ENCODE measurements at places on chromosomes 7 and 10.

GRCh38 chr7:97733276-97734161 lies 1.6 kb downstream of the TAC1 start:
- peak; percentile 37 for DNase-seq

GRCh38 chr7:158821171-158822031 lies 7.9 kb downstream of the ESYT2 start:
- DNase-seq: peak; percentile 61

GRCh38 chr10:28939281-28940157 lies 262.2 kb downstream of the BAMBI start:
- peak; percentile 82 for DNase-seq

DNA sequence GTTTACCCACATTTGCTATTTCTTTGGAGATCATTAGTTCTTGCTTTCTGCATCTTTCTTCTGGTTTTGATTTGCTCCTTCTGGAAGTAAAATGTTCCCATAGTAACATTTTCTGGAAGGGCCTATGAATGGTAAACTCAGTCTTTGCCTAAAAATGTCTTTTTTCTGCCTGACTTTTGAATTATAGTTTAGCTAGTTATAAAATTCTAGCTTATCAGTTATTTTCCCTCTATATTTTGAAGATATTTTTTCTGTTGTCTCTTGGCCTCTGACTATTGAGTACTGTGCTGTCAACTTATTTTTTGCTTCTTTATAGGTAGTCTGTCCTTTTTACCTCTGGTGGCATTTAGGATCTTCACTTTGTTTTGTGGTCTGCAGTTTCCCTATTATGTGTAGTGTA lies 21.6 kb upstream of the MTURN start:
- no peak for DNase-seq

DNA sequence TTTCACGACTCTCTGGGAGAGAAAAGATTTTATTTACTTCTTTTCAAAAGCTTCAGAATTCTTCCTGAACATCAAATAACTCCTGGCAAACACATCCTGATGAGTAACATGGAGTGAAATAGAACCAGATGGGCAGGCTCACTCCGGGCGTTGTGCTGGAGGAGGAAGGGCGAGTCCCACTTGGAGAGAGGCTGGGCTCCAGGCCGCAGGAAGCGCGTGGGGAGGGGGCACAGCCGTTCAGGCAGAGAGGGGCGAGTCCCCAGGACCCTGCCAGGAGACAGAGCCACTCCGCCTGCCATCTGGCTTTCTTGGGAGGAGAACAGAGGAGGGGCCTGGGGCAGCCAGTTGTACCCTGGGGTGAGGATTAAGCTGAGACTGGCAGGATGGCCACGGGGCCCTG lies 265.9 kb upstream of the ZMIZ1 start:
- DNase-seq: peak; percentile 93

DNA sequence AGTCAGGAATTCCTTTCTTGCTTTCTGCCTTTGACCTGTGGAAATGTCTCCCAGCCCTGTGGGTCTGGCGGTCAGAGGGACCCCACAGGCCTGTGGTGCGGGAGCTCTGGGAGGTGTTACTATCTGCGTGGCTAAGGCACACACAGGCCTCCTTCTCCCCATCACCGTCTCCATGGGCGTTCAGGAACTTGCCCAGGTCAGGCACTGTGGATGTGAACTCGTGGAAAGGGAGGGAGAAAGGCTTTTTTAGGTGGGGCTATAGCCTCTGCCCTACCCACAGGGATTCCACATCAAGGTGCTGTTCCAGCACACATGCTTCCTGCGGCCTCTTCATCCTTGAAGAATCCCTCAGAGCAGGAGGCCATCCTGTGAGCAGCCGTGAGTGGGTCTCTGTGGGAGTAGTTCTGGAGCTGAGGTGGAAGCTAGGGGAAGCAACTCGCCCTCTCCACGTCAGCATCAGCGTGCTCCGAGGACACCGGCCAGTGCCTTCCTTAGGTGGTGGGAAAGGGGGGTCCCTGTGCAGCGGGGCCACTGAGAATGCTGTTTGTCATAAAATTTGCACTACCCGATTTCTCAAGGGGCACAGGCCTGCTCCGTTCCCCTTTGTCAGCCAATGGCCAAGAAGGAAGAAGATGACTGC lies 7.5 kb upstream of the ATP6V0E2 start:
- DNase-seq: no peak

GRCh38 chr10:44395396-44395795 lies 10.5 kb upstream of the CXCL12 start:
- DNase-seq: no peak

DNA sequence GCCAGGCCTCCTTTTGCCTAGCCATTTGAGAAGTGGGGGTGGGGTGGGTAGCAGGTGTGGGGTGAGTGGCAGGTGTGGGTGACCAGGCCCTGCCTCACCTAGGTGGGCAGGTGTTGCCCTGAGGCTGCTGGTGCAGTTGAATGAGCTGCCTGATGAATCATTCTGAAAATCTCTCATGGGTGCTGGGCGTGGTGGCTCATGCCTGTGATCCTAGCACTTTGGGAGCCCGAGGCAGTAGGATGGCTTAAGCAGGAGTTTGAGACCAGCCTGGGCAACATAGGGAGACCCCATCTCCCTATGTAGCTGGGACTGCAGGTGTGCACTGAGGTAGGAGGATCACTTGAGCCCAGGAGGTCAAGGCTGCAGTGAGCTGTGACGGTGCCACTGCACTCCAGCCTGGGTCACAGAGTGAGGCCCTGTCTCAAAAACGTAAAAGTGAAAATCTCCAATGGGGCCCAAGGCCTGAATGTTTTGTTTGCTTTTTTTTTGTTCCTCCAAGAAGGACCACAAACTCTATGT lies 17.7 kb downstream of the TSPAN14 start:
- DNase-seq: no peak
